ENCODE measurements at places on chromosomes 6 and 20.

DNA sequence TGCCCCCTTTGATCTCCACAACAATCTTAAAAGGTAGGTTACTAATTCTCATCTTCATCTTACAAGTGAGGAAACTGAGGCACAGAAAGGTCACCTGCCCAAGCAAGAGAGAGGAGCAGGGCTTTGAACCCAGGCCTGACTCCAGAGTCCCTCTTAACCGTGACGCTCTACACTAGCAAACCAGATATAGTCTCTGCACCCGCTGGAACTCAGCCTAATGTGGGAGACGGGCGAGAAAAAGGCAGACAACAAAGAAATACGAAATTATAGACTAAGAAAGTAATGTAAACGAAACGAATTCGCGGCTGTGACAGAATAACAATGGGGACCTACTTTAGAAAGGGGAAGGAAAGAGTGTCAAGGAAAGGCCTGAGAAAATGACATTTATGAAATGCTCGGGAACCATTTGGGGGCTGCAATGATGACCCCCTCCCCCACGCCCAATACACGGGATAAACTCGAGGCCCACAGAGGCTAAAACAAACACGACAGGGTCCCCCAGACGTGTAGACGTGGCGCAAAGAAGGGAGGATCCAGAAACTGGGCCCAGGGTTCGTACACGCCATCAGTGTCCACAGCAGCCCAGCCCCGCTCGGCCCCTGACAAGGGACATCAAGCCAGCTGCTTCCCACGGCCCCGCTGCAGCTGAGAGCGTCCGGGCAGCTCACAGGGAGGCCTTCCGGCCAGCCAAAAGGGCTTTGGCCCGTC lies 637 bp downstream of the TRPC4AP start:
- DNase-seq, result no peak

DNA sequence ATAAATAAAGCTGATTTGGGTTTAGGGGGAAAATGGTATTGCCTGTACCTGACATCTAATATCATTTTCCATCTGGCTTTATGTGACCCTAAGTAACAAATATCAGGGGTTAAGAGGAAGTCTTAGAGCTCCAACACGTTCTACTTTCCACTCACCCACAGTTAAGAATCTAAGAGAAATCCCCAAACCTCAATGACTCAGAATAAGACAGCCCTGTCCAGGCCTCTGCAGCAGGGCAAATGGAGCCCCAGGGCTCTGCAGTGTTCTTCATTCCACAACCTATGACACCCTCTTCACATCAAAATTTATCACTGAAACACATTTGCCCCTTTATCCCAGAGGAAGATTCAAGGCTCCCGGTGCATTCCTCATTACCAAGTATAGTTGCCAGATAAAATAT lies 20.3 kb upstream of the TENT5A start:
- no peak for DNase-seq

- no peak for DNase-seq
These were observed 17.5 kb downstream of the EDEM2 start for GRCh38 chr20:35129647-35130069.

DNA sequence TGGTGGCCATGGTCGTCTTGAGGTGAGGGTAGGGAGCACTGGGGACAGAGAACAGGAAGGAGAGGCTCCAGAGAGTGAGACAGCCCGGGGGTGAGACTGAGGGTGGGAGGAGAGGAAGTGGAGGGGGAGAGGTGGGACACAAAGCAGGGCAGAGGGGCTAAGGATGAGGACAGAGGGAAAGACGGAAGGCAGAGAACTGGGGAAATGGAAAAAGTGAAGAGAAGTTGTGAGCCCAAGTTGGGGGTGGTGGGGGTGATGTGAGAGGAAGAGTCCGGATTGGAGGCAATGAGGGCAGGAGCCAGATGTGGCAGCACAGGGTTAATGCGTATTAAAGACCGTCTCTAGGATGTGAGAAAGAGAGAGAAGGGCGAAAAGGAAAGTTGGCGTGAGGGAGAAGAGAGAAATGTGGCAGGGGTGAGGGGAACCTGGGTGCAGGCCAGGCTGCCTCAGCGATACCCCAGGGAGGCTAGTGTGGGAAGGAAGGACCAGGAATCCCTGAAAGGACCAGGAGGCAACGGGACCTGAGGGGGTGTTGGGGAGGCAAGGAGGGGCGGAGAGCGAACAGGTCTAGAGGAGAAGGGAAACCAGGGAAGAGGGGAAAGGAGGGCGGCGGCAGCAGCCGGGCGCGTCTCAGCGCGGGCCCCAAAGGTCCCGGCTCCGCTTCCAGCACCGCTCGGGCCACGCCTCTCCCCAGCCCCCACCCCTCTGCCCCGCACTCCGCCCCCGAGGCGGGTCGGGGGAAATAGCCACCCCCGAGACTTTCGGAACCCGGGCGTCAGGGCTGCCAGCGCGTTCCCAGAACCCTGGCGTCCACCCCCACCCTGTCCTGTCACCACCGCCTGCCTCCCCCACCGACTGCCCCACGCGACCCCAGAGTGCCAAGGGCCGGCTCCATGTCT lies at the start of gene PPP1R18:
Gene PPP1R18, minus strand, starts transcription at position 637 of the 899 bp plus-strand sequence. Its CDS starts 627 bp downstream, at position 10.
- no peak for DNase-seq

DNA sequence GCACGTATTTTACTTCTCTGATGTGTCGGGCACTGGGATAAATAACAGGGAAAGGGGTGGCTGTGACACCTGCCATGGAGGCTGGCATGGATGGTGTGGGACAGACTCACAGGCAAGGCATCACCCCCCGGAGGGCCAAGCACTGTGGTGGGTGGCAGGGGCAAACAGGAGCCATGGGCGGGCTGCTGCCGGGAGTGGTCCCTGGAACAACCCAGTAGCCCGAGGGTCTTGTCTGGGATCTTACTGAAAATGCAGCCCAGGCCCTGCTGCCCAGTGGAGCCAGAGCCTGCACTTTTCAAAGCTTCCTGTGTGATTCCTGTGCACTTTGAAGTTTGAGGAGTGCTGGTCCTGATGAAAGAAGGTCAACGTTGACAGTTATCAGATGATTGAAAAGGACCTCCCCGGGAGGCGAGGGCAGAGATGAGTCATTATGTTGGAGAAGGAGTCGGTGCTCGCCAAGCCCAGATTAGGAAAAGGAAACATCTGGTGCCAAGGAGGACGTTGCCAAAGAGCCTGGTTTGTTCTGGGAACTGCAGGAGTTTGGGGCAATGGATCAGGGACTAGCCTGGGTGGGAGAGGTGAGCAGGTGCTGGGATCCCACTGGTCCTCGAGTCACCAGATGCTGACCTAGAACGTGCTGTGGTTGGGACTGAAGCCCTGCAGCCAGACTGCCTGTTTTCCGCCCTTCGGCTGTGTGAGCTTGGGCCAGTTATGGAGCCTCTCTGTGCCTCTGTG lies 130.0 kb upstream of the GGTLC1 start:
- no peak for DNase-seq

- DNase-seq, result no peak
These were observed 78.6 kb downstream of the RCAN2 start for GRCh38 chr6:46412662-46413061.

- DNase-seq, result no peak
These were observed 11.3 kb downstream of the SLC17A5 start for GRCh38 chr6:73642530-73642929.

DNA sequence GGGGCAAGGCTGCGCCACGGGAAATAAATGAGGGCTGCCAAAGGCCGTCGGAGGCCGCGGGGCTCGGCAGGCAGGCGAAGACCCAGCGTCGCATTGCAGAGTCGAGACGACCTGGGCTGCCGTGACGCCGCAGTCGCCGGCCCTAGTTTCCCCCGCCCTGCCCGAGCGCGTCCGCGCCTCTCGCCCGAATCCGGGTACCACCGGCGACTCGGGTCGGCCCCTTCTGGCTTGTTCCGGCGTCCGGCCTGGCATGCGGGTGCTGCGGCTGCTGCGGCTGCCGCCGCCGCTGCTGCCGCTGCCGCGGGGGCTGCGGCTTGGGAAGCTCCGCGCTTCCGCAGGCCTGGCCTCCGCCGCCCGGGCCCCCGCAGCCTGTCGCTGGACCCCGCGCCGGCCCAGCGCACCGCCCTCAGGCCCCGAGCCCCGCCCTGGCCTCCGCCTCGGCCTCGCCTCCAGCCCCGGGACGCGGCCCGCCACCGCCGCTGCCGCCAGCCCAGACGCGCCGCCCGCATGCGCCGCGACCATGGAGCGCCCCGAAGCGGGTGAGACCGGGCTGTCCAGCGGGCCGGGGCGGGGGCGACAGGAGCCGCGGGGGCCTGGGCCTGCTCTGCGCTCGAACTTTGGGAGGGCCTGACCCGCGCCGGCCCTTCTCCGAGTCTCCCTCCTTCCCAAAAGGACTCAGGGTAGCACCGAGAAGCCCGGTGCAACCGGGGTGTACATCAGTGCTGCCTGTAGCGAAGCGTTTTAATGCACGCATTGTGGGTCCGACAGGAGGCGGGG lies at the start of gene AKAP7:
Gene AKAP7, plus strand, starts transcription at position 224 of the 777 bp plus-strand sequence. Its CDS starts 297 bp downstream, at position 521.
- DNase-seq, result peak; percentile 54

GRCh38 chr6:4459032-4459431 lies 317.2 kb upstream of the CDYL start:
- peak; percentile 27 for DNase-seq

DNA sequence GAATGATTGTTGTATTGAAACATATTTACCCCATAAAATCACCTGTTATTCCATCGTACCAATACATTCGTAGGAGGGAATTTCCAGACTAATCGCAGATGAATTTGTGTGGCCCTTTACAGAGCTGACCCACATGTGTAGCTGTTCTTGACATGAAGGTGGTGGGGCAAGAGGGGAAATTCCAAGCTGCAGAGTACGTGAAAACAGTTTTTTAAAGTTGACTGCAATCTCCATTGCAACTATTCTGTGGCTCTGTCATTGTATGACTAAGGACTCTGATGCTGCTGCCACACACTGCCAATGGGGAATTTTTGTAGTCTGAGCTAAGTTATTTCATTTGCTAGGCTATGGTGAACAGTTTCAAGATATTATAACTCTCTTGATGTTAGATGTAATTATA lies 46.4 kb upstream of the ADTRP start:
- no peak for DNase-seq

GRCh38 chr6:10177704-10178103 lies 237.2 kb downstream of the TFAP2A start:
- DNase-seq, result no peak

DNA sequence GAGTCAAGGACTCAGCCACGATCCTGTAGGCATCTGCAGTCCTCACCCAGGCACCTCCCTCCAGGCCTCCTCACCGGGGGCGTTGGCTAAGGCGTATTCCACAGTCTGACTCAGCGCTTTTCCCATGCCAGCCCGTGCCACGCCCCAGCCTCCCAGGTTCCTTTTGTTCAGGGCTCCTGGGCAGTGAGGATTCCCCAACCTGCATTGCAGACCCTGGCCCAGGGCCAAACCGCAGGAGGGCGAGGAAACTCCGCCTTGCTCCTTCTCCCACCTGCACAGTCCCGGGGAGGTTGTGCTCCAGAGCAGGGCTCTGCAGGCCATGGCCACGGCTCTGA lies 202.8 kb upstream of the CST7 start:
- no peak for DNase-seq

DNA sequence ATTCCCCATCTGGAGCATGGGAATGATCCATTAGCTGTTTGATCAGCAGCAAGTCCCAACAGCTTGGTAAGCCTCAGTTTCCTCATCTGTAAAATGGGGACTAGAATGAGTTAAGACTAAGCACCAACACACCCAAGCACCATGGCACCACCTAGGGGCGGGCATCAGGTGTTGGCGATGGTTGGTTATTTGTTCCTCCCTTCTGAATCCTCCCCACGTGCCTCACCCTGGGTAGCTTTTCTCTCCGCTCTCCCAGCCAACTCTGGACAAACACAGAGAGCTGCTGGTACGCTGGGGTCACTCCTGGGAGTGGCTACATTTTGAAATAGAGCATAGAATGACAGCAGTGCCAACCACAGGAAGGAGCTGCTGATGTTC lies 13.3 kb upstream of the ITPR3 start:
- no peak for DNase-seq

GRCh38 chr6:157220485-157220884 lies 102.8 kb downstream of the TMEM242 start:
- no peak for DNase-seq

DNA sequence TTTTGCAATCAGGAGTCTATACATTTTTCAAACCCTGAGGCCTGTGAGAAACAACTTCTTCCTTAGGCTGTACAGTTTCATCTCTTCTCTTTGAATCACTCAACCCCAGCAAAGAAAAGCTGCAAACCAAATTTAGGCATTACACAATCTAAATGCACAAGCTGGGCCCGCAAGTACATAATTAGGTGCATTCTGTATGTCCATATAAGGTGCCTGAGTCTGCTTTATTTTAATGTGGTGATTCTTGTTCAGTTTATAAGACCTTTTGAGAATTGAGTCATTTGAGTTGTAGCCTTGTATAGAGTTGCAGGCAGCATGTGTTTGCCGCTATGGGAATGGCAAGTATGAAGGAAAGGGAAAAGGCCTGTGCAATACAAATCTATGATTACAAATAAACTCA lies 709.6 kb upstream of the MARCKS start:
- no peak for DNase-seq

DNA sequence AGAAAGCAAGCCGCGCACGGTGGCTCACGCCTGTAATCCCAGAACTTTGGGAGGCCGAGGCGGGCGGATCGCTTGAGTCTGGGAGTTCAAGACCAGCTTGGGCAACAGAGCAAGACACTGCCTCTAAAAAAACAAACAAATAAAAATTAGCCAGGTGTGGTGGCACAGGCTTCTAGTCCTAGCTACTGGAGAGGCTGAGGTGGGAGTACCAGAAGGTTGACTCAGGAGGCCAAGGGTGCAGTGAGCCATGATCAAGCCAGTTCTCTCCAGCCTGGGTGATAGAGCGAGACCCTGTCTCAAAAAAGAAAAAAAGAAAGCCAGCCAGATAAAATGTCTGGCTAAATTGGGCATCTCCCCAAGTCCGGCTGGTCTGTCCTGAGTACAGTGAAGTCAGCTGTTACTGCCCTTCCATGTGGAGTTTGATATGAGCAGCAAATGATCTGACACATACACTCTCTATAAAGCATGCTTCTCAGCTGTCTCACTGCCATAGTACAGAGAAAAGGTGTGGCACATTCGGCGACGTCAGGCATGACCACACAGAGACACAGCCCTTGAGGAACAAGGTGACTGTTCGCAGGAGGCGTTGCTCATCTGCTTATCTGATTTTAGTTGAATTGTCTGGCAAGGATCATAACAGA lies 13.0 kb downstream of the CD83 start:
- DNase-seq, result no peak

GRCh38 chr20:4788314-4788713 lies 66.6 kb downstream of the PRND start:
- DNase-seq, result no peak
